ENCODE measurements at places on chromosomes 6 and 20. TPM values are rescaled to one million over a fixed set of nuclear protein-coding genes. Genes with fewer than 3 reads are reported as not detected.

Gene COL9A3
- 3.1 TPM for total RNA-seq

Gene LHFPL5
- total RNA-seq = not detected

Gene SLC35D3
- not detected for total RNA-seq

Gene ACSS2
- total RNA-seq = 95.4 TPM

Gene EYA4
- 3.0 TPM for total RNA-seq

Gene COMMD7
- 24.6 TPM for total RNA-seq

Gene MDN1
- 36.0 TPM for total RNA-seq

Gene PI16
- total RNA-seq = 44.3 TPM

Gene LINC00237
- not detected for total RNA-seq

Gene EPPIN
- total RNA-seq = not detected

Gene PHF3
- total RNA-seq = 55.4 TPM

Gene HDAC2
- total RNA-seq = 29.9 TPM

Gene FOXP4
- total RNA-seq = 15.7 TPM

Gene NKX2-4
- not detected for total RNA-seq

Gene FKBP1C
- total RNA-seq = not detected

Gene PTGIS
- 397 TPM for total RNA-seq

Gene MPC1
- total RNA-seq = 43.8 TPM

Gene CCN6
- not detected for total RNA-seq

Gene HLA-DPB1
- 112 TPM for total RNA-seq

Gene HLA-DQA1
- 4.5 TPM for total RNA-seq

Gene ID4
- total RNA-seq = 130 TPM

Gene PRRT1
- total RNA-seq = 6.8 TPM

Gene KAT14
- 7.7 TPM for total RNA-seq

Gene APCDD1L
- total RNA-seq = 9.2 TPM

Gene FRS3
- total RNA-seq = 2.6 TPM

Gene LY6G6D
- total RNA-seq = not detected

Gene ADTRP
- not detected for total RNA-seq

Gene ZGPAT
- total RNA-seq = 32.6 TPM

Gene CST2
- total RNA-seq = not detected

Gene RAD21L1
- not detected for total RNA-seq

Gene BMP7
- 1.5 TPM for total RNA-seq

Gene GPX5
- not detected for total RNA-seq

Gene RWDD2A
- total RNA-seq = 7.0 TPM

Gene ENTPD6
- total RNA-seq = 107 TPM

Gene TMEM74B
- total RNA-seq = not detected

Gene SMPDL3A
- 4.2 TPM for total RNA-seq

Gene POU3F2
- not detected for total RNA-seq

Gene CAPN11
- total RNA-seq = not detected

Gene KIF25
- not detected for total RNA-seq

Gene SH3BGRL2
- total RNA-seq = 29.1 TPM

Gene SLC32A1
- not detected for total RNA-seq

Gene SLC25A27
- 52.8 TPM for total RNA-seq

Gene TINAG
- not detected for total RNA-seq

Gene CCN5
- total RNA-seq = 652 TPM

Gene DDO
- total RNA-seq = 0.68 TPM

Gene C6orf163
- total RNA-seq = 4.7 TPM

Gene ID1
- 944 TPM for total RNA-seq

Gene POU5F1
- total RNA-seq = 12.9 TPM

Gene SCUBE3
- total RNA-seq = 101 TPM

Gene MC3R
- not detected for total RNA-seq

Gene PNPLA1
- not detected for total RNA-seq

Gene C20orf202
- 1.7 TPM for total RNA-seq

Gene MRPS18B
- total RNA-seq = 27.3 TPM

Gene WDR46
- 60.3 TPM for total RNA-seq

Gene ZNF337
- total RNA-seq = 19.5 TPM

All from thoracic aorta (tissue), 2 donors.